ENCODE measurements at places on chromosomes 12 and 14.

DNA sequence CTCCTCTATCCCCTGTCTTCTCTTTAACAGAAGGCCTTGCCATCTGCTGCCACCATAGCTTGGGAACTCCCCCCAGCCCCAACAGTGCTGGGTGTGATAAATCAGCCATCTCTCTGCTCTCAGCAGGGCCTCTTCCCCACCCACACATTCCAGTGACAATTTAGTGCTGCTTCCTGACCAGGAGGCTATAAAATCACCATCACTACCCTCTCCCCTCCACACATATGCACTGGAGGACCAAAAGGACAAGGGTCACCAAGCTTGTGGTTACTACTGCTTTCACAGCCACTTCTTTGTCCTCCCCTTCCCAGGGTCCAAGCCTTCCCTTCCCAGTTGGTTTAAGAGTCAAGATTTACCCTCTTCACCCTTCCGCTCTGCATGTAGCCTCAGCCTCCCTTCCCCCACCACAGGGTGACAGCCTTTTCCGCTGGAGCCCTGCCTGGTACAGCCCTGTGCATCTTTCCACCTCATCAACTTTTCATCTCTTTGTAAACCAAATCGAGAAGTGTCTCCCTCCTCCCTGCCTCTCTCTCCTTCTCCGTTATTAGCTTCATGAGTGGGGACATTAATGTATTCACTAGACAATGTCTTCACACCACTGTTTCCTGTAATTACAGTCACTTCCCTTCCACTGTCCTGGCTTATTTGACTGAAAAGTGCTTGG, 9.4 kb downstream of the PSMB5 start:
- DNase-seq, result no peak

GRCh38 chr12:116432314-116432750, 126.8 kb upstream of the MAP1LC3B2 start:
- no peak for DNase-seq

GRCh38 chr14:53510281-53510912, 357.3 kb upstream of the DDHD1 start:
- no peak for DNase-seq

DNA sequence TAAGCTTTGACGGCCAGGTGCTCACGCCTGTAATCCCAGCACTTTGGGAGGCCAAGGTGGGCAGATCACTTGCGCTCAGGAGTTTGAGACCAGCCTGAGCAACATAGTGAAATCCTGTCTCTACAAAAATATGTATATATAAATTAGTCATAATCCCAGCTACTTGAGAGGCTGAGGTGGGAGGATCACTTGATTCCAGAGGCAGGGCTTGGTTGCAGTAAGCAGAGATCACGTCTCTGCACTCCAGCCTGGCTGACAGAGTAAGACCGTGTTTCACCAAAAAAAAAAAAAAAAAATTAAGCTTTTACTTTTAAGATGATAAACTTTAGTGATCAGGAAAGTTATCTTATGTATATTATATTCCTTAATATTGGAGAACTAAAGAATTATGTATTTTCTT, 18.0 kb upstream of the SNAPC1 start:
- DNase-seq, result no peak

DNA sequence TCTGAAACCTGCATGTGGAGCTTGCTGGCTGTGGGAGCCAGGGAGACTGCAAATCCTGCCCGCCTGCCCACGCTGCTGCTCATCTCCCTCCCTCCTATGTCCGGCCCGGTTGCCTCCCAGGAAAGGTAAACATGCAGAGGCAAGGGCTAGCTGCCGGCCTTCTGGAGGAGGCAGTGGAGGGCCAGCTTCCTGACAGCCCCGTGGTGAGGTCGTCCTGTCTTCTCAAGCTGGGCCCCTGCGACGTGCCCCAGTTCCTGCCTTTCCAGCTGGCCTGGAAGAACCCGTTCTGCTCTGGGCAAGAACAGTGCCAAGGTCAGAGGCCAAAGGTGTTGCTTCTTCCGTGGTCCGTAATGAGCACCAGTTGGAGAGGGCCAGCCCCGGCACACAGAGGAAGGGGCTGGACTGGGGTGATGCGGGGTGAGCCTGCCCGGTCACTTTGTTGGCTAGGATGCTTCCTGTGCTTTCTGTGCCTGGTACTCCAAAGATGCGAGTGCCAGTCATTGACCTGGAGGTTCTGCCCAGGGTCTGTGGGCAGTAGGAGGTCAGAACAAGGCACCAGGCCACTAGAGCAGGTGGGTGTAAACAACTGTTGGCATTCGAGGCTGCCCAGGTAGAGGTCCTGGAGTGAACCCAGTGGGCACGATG, 25.3 kb downstream of the TPCN1 start:
- DNase-seq, result no peak

DNA sequence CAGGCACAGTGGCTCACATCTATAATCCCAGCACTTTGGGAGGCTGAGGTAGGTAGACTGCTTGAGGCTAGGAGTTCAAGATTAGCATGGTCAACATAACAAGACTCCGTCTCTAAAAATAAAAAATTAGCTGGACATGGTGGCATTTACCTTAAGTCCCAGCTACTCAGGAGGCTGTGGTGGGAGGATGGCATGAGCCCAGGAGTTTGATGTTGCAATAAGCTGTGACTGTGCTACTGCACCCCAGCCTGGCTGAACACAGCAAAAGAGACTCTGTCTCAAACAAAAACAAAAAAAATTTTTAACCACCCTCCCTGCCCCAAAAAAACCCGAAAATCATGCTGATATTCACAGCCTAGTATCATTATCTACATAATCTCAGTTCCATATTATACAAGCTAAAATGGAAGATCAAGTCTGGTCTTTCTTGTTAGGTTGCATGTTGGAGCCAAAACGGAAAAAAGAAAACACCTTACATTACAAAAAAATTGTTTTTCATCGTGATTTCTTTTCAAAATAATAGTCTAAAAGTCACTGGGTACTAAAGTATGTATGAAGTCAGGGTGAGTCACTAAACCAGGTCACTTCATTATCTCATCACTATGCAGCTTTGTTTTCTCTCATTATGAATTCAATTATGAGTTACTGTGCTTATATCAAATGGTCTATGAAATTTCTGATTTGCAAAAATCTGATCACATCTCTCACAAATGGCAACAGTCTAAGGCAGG, 13.8 kb downstream of the GXYLT1 start:
- DNase-seq, result no peak

- no peak for DNase-seq
Observed at GRCh38 chr12:88305254-88305890, 163.3 kb downstream of the TMTC3 start.

GRCh38 chr12:115895247-115895646, 382.2 kb downstream of the MED13L start:
- no peak for DNase-seq

- DNase-seq, result no peak
Observed at GRCh38 chr14:27318774-27319420, 721.1 kb upstream of the NOVA1 start.

GRCh38 chr12:50579757-50580267, 75.0 kb downstream of the DIP2B start:
- no peak for DNase-seq

DNA sequence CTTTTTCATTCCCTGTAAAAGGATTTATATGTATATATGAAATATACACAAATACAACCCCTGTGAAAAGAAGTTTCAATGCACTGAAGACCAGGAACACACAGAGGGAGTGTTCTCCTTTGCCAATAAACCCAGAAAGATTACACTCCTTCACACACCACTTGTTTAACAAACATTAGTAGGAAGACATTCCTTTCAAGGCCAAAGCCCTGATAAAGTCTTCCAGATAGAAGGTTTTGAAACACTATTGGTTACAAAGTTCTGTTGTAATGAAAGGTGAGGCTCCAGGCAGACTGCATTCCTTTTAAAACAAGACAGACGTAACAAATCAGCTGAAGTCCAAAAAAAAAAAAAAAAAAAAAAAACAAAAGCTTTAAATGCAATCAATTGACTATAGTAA, 81.0 kb downstream of the PTPN21 start:
- no peak for DNase-seq

DNA sequence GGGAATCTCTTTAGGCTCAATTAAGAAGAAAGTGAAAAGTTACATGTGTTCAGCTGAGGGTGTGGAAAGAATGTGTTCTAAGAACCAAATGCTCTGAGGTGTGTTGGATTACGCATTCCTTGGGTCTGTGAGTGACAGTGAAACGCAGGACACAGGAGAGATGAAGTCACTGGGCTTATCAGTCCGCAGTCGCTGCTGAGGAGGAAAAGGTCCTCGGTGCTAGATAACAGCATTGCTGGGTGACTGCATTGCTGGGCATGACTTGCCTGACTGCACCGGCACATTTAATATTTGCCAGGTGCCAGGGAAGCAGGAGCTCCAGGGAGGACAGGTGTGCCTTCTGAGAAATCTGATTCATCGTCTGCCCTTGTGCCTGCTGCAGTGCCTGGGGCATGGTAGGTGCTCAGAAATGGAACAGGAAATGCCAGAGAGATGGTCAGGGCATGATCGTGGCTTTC, 64.4 kb upstream of the FZD10 start:
- no peak for DNase-seq

DNA sequence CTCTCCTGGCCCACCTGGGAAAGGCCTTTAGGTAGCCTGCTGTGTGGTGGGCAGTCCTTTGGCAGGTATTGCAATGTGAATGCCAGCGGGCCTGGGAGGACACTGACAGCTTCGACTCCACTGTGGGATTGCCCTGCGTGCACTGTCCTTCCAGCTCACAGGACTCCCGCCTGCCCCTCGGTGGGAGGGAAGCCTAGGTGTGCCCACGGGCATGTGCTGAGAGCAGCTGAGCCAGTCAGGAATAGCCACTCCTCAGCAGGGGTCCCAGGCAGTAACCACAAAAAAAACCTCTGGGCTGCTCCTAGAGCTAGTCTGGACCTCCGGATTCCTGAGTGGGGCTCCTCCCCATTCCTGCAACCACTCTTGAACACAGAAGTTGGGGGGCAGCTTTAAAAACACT, 278.2 kb downstream of the FOXN3 start:
- no peak for DNase-seq

GRCh38 chr12:4766445-4766844, 46.2 kb downstream of the GALNT8 start:
- no peak for DNase-seq

- no peak for DNase-seq
Observed at GRCh38 chr12:109720152-109720856, 6.7 kb downstream of the FAM222A start.

- no peak for DNase-seq
Observed at GRCh38 chr12:30962047-30962446, 35.5 kb downstream of the TSPAN11 start.

DNA sequence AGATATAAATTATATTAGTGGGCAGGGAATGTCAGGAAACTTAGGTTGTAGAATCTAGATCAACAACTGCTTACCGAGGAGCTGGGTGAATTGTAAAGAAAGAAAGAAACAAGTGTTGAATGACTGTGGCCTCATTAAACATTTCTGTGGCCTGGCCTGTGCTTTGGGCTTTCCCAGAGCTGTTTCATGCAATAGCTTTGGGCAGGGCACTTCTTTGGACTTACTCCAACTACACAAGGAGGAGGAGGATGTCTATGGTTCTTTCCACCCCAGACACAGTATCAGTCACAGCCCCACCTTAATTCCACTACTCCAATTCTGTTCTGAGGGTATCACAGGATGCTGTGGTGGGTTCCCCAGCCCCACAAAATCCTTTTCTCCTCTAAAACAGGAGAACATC, 38.0 kb downstream of the DPF3 start:
- DNase-seq, result no peak

DNA sequence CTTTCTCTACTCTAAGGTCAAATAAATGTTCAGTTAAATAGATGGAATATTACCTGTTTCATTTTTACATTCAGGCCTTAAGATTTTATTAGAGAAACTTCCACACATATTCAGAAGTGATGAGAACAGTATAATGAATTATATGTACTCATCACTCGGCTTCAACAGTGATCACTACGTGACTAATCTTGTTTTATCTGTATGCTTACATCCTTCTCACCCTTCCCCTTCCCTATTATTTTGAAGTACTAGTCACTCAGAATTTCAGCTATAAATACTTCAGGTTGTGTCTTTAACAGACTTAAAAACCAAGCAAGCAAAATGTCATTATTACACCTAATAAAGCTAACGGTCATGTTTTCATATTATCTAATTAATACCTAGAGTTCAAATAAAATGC, 34.9 kb downstream of the ETV6 start:
- no peak for DNase-seq

DNA sequence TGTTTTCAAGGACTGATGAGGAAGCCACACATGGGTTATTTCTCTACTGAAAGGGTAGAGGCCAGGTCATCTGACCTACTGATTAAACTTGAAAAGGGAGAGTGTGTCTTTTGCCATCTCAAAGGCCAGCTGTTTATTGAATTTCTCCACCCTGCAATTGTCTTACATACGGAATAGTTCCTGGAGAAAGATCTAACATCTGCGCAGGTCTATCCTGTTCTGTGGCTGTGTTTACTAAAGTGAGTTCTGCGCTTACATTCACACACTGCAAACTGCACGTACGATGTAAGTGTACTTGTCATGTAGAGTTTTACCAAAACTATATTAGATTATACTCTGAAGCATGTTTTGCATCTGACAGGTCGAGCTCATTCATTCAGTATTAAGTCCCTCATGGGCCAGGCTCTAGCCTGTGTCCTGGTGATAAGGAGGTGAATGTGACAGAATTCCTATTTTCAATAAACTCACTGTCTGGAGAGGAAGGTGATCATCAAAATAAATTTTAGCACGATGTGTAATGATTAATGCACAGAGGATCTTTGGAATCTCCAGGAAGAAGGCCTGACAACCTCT, 96.6 kb downstream of the PRKCH start:
- DNase-seq, result no peak

DNA sequence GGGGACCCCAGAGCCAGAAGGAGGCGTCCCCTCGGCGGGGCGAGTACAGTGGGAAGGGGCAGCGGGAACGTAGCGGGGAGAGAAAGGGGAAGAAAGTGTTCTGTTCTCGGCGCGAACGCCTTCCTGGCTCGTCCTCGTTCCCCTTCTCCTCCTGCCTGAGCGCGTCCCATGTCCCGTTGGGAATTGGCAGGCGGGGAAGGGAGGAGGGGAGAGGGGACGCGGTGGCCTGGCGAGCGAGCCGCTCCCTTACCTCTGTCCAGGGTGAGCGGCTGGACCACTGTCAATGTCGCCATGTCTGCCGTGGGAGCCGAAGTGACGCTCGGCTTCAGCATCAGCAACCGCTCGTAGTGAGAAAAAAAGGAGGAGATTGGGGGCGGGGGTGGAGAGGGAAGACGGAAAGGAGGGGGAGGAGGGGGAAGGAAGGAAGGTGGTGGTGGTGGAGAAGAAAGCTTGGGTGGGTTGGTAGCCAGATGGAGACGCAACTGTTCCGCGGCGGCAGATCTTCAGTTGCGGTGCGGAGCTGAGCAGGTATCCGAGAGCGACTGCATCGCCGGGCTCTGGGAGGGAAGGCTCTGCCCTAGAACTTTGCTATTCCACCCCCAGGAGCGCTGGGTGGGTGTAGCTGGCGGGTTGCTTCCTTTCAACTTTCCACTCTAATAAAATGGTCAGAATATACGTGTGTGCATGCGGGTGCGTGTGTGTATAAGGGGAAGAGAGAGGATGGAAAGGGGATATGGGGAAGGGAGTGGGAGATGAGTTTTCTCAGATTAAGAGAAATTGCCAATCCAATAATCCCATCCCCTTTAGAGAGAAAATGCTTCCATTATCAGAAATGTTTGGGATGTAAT, at the start of gene LIN7A:
Gene LIN7A, minus strand, starts transcription at position 544 of the 848 bp plus-strand sequence. Its CDS starts 212 bp downstream, at position 332.
- DNase-seq, result no peak

Measured in stimulated activated CD4-positive, alpha-beta T cell treated with anti-CD3 and anti-CD28 coated beads, Interleukin-15, amount 100 ng/mL, for 48 hours (primary cell).